Hematopoietic multipotent progenitor cell treated with erythropoietin and hydrocortisone succinate and interleukin-3 and kit ligand, for 15 days (in vitro differentiated cells): ENCODE measurements at places on chromosomes 16 and 17.

GRCh38 chr17:41010441-41010840 is 1.5 kb upstream of the KRTAP3-1 start:
- no peak for DNase-seq

DNA sequence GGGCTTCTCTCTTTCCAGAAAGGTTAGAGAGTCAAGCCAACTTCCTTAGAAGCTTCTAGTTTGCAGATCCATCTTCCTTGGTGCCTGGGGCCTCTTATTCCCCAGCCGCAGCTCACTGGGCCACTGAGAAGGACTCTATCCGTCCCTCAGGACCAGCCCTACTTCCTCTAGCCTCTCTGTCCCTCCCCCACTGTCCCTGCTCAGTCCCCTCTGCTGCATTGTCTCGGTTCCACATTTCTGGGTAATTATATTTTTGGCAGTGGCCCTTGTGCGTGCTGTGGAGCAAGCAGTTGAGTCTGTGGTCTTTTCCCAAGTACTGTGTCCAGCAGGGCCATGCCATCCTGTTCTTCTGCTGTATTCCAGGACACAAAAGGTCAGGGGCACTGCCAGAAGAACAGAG is 17.8 kb downstream of the IRX3 start:
- no peak for DNase-seq

GRCh38 chr17:71628306-71628705 is 492.5 kb upstream of the SOX9 start:
- no peak for DNase-seq

GRCh38 chr16:66397736-66398433 is 29.2 kb upstream of the BEAN1 start:
- DNase-seq, result no peak

GRCh38 chr16:74724820-74725549 is 24.3 kb upstream of the MLKL start:
- DNase-seq, result no peak

DNA sequence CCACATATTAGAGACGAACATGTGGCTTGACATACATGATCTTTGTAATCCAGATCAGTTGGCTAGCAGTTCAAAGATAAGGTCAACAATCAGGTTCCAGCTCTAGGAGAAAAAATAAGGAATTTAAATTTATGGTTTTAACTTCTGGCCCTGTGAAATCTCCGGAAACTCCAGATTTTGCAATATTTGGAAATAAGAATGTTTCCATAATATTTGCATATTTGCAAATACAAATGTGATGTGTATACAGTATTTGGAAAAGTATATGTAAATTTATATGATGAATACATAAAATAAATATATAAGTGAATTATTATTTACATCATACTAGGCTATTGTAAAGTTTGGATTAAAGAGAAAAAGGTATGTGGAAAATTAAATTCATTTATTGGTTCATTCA is 97.1 kb downstream of the KCNJ2 start:
- no peak for DNase-seq

DNA sequence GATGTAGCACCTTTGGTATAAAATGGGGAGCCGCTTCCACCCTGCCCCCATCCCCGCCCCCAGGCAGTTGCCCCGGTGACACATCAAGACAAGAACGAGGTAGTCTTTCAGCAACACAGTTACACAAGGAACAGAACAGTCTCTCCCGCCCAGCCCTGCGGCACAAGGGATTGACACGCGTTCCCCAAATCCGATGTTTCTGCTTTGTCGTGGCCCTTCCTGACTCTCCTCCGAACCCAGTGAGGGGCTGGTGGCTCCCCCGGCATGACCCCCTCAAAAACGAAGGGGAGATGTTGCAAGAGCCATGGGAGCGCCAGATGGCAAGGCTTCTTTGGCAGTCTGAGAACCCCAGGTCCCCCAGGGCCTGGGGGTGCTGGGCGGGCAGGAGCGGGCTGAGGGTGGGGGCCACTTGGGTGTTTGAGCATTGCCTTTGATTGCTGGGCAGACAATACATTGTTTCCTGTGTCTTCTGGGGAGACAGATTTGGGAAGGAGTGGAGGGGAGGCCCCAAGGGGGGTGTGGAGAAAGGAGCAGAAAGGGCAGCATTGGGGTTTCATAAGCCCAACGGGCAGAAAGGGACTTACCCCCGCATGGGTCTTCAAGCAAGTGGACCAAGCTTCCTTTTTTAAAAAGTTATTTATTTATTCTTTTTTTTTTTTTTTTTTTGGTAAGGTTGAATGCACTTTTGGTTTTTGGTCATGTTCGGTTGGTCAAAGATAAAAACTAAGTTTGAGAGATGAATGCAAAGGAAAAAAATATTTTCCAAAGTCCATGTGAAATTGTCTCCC is 16.6 kb downstream of the COL1A1 start:
- DNase-seq, result no peak

DNA sequence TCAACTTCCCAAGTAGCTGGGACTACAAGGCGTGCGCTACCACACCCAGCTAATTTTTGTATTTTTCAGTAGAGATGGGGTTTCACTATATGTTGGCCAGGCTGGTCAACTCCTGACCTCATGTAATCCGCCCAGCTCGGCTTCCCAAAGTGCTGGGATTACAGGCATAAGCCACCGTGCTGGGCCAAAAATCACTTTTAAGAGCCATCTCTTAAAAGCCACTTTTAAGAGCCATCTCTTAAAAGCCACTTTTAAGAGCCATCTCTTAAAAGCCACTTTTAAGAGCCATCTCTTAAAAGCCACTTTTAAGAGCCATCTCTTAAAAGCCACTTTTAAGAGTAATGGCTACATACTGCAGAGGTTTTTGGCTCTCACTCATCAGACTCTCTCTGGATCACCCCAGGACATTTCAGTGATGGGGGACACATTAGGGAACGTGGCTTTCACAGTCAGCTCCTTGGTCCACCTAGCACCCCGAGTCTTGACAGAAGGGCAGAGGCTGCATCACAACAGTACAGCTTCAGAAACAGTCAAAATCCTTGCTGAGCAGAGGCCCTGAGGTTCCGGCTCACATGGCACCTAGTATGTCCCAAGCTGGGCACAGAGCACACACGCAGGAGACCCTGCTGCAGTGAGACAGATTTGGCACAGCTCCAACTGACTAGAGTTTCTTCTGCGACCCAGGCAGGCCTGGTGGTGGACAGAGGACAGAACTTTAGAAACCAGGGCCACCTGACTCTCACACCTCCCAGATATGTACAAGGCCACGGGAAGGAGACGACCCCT is 23.6 kb downstream of the RANBP10 start:
- peak; percentile 47 for DNase-seq

DNA sequence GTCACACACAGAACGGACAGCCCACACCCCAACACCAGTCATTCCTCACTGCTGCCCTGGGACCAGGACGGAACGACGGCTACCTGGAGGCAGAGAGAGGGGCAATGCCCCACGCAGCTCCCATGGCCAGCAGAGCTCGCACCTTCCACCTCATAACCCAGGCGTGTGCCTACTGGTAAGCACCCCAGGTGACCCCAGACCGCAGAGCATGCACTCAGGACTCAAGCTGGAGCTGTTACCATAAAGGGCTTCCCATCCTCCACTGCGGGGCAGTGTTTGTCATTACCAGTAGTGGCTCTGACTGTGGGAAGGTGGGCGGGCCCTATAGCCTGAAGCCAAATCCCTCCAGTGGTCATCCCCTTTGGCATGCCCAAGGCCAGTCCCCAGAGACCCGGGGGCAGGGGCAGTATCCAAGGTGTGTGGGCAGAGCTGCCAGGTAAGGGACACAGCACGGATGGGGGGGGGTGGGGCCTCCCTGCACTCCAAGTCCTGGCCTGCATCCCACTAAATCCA is 4.7 kb upstream of the BCAR1 start:
- DNase-seq, result no peak

DNA sequence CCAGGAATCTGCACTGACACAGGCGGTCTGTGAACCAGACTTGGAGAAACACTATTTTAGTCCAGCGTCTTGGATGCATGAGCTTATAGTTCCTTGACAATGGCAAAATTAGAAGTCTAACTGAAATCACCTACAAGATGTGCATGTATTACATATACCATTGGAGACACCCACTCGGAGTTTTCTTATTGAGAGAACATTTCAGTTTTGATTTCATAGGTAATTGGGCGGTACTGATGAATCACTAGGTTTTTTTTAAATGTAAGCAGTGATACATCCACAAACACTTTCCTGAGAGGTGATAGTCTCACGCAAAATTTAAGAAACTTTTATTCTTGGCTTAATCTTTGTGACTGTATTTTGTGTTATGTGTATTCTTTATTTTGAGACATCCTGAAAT is 69.8 kb downstream of the PRKCA start:
- no peak for DNase-seq

DNA sequence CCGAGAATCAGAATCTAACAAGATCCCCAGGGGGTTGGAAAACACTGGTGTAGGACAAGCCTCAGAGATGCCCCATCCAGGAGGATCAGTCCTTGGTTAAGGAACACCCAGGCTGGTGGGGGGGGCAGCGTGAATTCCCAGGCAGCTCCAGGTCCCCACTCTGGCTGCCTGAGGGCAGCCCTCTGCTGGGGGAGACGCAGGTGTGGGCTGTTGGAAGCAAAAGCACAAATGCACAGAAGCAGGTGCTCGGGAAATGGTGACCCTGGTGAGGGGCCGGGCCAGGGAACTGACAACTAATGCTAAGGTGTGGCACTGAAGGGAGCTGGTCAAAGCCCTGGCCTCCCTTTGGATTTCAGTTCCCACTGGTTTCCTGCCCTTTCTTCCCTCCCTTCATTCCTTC is 140.8 kb upstream of the CDH5 start:
- no peak for DNase-seq

DNA sequence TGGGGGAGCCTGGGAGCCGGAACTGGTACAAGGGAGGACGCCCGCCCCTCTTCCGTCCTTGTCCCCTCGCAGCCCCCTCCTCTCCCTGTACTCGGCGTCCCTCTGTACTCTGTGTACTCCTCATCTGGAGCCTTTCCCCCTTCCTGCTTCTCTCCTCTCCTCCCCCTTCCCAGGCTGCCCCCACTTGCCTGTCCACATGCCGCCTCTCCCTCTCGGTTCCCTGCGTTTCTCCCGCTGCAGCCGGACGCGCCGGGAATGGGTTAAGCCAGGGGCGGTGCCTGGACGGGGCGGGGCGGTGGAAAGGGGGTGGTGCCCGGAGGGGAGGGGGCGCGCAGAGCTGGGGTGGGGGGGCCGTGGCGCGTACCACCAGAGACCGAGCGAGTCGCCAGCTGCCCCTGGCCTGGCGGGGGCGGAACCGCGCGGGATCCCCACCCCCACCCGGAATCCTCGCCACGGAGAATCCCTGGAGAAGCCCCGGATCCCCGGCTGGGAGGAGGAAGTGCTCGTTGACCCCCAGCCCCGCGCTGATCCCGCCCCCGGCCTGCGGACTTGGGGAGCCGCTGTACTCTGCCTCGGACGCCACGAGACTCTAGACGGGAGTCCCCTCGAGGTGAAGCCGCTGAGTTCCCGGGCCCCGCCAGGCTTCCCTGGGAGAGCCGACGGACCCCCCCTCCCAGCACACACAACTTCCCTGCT is 22.6 kb downstream of the GJD3 start:
- no peak for DNase-seq

DNA sequence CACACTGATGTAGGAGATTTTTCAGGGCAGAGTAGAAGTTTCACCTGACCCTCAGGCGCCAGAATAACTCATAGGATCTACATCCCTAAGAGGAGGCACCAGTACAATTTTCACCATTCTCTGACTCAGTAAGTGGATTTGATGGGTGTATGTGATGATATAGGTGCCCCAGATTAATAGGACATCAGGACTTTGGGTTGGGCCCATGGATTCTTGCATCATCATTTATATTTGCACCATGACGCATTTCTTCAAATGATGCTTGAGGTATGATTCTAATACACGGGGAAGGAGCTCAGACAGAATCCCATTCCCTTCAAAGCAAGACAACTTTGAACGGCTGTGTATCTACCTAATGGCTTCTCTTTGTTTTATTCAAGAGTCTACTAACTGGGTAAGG is 173.2 kb downstream of the TMEM114 start:
- DNase-seq, result no peak

DNA sequence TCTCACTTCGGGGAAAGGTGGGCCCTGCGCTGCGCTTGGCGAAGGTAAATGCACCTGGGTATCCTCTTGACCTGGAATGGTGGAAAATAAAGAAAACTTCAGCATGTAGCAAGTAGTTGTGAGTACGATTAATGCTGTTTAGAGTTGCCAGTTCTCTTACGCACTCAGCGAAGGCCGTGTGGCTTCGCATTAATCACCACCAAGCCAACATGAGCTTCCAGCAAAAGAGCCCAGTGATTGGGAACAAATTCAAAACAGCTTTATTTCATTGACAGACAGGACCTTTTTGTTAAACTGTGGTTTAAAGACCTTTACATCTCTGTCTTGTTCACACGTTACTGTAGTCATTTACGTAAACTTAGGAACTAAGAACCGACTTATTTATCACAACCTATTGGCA is 531.4 kb downstream of the MAF start:
- DNase-seq, result no peak

GRCh38 chr17:41762391-41762790 is 24.1 kb downstream of the JUP start:
- DNase-seq, result no peak

GRCh38 chr17:14150619-14151018 is 81.3 kb downstream of the COX10 start:
- no peak for DNase-seq

- peak; percentile 15 for DNase-seq
These were observed 221.0 kb downstream of the CCDC182 start for GRCh38 chr17:57523926-57524632.

DNA sequence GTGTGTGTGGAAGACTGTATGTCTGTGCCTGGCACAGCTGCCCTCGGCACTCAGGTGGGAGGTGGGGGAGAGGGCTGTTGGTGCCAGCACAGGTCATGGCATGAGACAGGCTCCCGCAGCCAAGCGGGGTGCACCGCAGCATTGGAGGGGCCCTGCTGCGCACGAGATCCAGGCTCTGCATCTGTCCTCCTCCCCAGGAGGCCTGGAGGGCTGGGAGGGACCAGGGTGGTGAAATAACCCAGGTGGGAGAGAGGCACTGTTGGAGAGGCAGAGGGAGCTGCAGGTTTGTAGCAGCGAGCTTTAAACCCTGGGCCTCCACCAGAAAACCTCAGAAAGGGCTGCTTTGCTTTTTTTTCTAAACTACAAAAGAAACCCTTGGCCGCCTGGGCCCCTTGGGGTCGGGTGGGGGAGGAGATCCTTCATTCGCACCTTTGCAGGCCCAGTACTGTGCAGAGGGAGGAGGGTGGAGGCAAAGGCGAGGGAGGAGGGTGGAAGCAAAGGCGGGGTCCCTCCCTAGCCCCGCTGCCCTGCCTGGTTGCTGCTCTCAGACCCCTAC is 241.7 kb downstream of the SEC14L1 start:
- no peak for DNase-seq

DNA sequence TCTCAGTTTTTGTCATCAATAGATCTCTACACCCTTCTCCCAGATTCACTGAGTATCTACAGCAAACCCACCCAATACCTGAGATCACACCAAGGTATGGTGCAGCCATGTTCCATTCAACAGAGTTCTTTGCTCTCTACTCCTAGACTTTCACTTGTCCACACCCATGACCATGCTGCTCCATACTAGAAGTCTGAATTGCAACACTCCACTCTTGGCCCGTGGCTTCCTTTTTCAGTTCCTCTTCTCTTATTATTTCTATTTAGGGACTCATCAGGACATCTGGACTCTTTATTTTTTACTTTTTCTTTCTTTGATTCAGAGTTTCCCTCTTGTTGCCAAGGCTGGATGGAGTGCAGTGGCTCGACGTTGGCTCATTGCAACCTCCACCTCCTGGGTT is 37.1 kb downstream of the YWHAE start:
- no peak for DNase-seq

GRCh38 chr17:32516450-32516849 is 29.7 kb downstream of the CDK5R1 start:
- no peak for DNase-seq

- DNase-seq, result no peak
These were observed 24.1 kb downstream of the SERPINF1 start for GRCh38 chr17:1785930-1786329.
